ENCODE measurements at places on chromosomes 3 and 15. TPM values are rescaled to one million over a fixed set of nuclear protein-coding genes. Genes with fewer than 3 reads are reported as not detected.

Gene GRAMD2A
- total RNA-seq = not detected

GRCh38 chr15:65517866-65518207 is 348 bp upstream of the DPP8 start:
- no peak for DNase-seq

GRCh38 chr3:27885641-27886040 is 163.5 kb upstream of the EOMES start:
- no peak for DNase-seq

DNA sequence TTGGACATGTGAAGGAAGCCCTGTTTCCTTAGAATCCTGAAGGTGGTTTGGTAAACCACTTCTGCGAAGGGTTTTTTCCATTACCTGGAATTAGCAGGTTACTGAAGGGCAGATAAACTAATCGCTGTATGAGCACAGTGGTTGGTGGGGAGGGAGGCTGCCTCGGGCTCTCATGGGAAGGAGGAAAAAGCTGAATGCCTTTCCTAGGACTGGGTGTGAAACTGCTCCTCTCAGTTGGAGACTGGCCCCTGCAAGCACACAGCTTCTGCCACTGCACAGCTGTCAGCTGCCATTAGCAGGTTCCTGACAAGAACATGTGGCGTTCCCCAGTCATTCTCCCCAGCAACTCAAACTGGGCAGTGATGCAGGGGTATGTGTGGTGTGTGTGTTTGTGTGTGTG is 376.3 kb downstream of the GAP43 start:
- DNase-seq = no peak

GRCh38 chr3:16406579-16406978 is 106.9 kb downstream of the RFTN1 start:
- DNase-seq = no peak

- no peak for DNase-seq
Measured at GRCh38 chr3:105801397-105801796, 67.4 kb downstream of the CBLB start.

- DNase-seq = no peak
Measured at GRCh38 chr3:31235062-31235700, 297.5 kb upstream of the STT3B start.

All from naive thymus-derived CD4-positive, alpha-beta T cell (primary cell).